Endothelial cell (in vitro differentiated cells): ENCODE measurements at places on chromosomes 16 and 17. TPM values are rescaled to one million over a fixed set of nuclear protein-coding genes. Genes with fewer than 3 reads are reported as not detected.

The TBC1D26 gene
- 2.4 TPM for total RNA-seq

- peaks cover 13% of the 10 kb centered on the region for H3K27me3 ChIP-seq
- H3K36me3 ChIP-seq = no peaks in the 10 kb centered on the region
- no peak overlapping the region for H3K27ac ChIP-seq
- no peak overlapping the region for H3K4me3 ChIP-seq
- DNase-seq = no peak
Measured at GRCh38 chr16:71520550-71520949, 5.7 kb upstream of the CHST4 start.

DNA sequence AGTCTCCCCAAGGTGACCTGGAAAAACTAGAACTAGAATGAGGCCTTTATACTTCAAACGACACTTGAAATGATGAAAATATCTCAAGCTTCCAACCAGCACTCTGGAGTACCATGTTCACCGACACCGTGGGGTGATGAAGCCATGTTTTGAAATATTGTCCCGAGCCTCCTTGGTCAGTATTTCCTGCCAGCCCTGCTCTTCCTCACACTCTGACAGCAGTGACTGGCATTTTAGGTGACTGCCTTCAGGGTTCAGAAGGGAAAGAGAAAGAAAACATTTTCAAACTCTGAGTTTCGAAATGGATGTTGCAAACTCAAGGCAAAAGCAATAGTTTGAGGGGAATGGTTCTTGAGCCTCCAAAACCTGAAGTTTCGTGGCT is 39.3 kb upstream of the IRX6 start:
- peaks cover 1% of the 10 kb centered on the region for H3K27me3 ChIP-seq
- H3K4me1 ChIP-seq = no peaks in the 10 kb centered on the region
- H3K27ac ChIP-seq = no peak overlapping the region
- H3K36me3 ChIP-seq = no peaks in the 10 kb centered on the region

The CNTNAP1 gene
- 8.9 TPM for total RNA-seq
